ENCODE measurements at places on chromosomes 5 and 9. TPM values are rescaled to one million over a fixed set of nuclear protein-coding genes. Genes with fewer than 3 reads are reported as not detected.

The SLC22A4 gene
- 4.1 TPM for total RNA-seq

The DOK3 gene
- total RNA-seq, result 0.99 TPM

The NPR3 gene
- 14.9 TPM for total RNA-seq

The SAXO1 gene
- 0.17 TPM for total RNA-seq

The SPINK7 gene
- total RNA-seq, result not detected

The MARVELD2 gene
- total RNA-seq, result 1.3 TPM

The IL13 gene
- total RNA-seq, result not detected

The ANXA1 gene
- total RNA-seq, result 578 TPM

The TRIM7 gene
- 2.3 TPM for total RNA-seq

The INSL6 gene
- total RNA-seq, result not detected

The SLC27A6 gene
- total RNA-seq, result 0.26 TPM

The NMUR2 gene
- total RNA-seq, result not detected

The C9orf57 gene
- total RNA-seq, result not detected

The RGMB gene
- total RNA-seq, result 38.3 TPM

The TSSK1B gene
- 0.50 TPM for total RNA-seq

The SPATA31D4 gene
- total RNA-seq, result not detected

The CCL27 gene
- not detected for total RNA-seq

Data from fibroblast of lung (primary cell).